ENCODE measurements at places on chromosomes 1 and 21.

DNA sequence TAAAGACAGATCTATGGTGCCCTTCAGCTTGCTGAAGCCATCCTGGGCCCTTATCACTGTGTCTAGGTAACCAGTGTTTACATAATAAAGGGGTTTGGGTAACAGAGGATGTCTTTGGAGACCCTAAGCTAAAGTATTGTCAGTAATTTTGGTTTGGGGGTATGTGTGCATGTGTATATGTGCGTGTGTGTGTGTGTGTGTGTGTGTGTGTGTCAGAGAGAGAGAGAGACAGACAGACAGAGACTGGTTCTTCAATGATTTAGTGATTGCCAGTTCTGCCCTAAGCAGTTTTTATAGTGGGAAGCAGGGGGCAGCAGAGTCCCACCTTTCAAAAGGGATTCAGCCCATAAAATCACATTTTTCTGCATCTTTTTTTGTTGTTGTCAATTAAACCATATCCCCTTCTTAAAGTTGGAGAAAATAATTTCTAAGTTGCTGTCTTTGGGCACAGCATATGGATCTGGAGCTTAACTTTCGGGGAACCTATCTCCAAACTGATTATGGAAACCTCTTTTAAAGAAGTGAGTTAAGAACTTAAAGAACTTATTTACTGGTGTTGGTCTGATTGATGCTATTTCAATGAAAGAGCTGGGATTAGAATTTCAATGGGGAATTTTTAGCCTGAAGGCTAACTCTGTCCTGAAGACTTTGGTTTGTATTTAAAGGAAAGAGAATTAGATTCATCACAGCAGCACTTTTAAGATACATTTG lies 51.1 kb downstream of the ZNF326 start:
- no peak for DNase-seq

- no peak for DNase-seq
Observed at GRCh38 chr1:16727190-16728111, 12.9 kb upstream of the RNU1-4 start.

DNA sequence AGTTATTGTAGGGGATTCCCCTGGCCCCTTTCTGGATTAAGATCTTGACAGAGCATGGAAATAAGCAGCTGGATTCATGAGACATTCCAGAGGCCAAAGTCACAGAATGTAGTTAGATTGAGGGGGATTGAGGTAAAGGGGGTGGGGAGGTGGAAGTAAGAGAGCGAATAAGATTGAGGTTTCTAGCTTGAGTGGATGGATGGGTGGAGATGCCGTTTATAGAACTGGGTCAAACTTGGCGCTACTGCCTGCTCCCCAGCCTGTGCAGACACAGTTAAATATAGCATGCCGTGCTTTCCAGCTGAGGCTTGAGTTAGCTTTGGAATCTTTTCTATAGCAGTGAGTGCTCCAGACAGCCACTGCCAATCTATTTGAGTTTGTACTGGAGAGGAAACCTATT lies 85.7 kb downstream of the DYRK1A start:
- no peak for DNase-seq

GRCh38 chr1:52814465-52814864 lies 28.1 kb upstream of the ZYG11A start:
- no peak for DNase-seq

- DNase-seq = no peak
Observed at GRCh38 chr21:20276377-20276776, 721.8 kb upstream of the NCAM2 start.

DNA sequence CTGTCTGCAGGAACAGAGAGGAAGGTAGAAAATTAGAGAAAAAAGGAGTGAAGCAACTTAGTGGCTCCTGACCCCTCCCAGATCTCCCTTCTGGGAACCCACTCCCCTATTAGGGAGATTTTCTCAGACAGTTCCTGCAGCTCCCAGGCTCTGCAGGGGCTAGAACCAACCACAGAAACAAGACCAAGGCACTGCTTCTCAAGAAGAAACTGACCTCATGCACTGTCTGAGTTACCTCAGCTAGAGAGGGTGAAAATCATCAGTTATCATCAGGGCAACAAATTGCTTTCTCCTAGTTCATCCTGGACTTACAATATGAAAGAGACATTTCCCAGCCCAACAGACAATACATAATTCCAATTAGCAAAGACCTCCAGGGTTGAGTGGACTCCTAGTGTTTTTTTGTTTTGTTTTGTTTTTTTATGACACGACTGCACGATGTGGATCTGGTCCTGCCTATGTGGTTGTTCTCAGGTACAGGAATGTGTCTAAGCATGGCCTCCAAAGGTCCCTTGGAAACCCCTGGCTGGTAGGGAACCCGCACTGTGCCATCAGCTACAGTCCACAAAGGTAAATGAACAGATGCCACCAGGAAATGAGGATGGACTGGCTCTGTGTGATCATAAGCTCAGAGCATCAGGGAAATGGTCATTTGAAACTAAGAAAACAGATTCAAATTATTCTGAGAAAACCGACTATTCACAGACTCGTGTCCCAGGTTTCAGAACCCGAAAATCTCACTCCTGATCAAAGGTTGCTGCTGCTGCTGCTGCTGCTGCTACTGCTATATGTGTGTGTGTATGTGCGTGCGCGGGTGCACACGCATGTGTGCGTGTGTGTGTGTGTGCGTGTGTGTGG lies 65.3 kb downstream of the LAMC2 start:
- DNase-seq = no peak

GRCh38 chr1:7508934-7509519 lies 262.1 kb upstream of the VAMP3 start:
- DNase-seq = no peak

DNA sequence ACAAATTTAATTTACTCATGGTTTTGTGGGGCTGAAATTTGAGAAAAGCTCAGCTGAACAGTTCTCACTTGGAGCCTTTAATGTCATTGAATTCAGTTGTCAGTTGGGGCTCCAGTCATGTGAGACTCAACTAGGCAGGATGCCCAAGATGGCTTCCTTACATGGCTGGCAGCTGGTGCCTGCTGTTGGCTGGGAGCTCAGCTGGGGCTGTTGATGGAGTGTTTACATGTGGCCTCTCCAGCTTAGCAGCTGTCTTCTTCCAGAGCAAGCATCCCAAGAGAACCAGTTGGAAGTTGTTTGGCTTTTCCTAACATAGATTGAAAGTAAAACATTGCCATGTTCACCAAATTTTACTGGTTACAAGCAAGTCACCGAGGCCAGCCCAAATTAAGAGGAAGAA lies 81.8 kb upstream of the KCNA3 start:
- DNase-seq = no peak

- no peak for DNase-seq
Observed at GRCh38 chr1:33176362-33176850, 5.4 kb downstream of the TRIM62 start.

Measured in T-helper 9 cell (primary cell).